Lower leg skin (tissue), 4 donors: ENCODE measurements at places on chromosomes 13 and 19. TPM values are rescaled to one million over a fixed set of nuclear protein-coding genes. Genes with fewer than 3 reads are reported as not detected.
A peak's percentile ranks its signal among the peaks of the same experiment; 100 is the strongest.

PLK5 gene
- 0.84 TPM for total RNA-seq

GPR12 gene
- 5.0 TPM for total RNA-seq

KLK1 gene
- total RNA-seq = 49.9 TPM

EID2 gene
- total RNA-seq = 19.0 TPM

PPP2R1A gene
- 225 TPM for total RNA-seq

DNA sequence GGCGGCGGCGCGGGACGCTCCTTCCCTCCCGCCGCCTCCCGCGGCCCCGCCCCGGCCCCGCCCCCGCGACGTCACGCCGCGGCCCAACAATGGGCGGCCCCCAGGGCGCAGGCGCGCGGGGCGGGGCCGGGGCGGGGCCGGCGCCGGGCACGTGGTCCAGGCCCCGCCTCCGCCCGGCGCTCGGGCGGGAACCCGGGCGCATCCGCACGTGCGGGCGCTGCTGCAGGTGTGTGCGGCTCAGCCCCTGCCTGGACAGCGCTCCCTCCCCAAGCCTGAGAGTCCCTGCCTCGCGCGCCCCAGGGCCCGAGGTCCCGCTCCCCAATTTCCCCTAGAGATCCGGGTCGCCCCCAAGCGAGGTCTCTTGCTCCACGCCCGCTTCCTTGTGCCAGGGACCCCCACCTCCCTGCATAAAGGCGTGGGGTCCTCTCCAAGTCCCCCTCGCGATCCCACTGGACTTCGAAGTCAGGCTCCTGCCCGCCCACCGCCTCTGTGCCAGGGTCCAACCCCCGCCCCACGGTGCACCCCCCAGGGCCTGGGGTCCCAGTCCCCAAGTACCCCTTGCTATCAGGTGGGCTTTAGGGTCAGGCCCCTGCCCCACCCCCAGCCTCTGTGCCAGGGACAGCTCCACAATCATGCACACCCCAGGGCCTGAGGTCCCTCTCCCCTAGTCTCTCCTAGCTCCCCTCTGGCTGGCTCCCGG, at the start of gene MEX3D:
MEX3D (minus strand) TSS at position 6 of the 700 bp plus-strand sequence. CDS start 267 bp downstream, outside the sequence.
- peak; percentile 34 for DNase-seq

DNA sequence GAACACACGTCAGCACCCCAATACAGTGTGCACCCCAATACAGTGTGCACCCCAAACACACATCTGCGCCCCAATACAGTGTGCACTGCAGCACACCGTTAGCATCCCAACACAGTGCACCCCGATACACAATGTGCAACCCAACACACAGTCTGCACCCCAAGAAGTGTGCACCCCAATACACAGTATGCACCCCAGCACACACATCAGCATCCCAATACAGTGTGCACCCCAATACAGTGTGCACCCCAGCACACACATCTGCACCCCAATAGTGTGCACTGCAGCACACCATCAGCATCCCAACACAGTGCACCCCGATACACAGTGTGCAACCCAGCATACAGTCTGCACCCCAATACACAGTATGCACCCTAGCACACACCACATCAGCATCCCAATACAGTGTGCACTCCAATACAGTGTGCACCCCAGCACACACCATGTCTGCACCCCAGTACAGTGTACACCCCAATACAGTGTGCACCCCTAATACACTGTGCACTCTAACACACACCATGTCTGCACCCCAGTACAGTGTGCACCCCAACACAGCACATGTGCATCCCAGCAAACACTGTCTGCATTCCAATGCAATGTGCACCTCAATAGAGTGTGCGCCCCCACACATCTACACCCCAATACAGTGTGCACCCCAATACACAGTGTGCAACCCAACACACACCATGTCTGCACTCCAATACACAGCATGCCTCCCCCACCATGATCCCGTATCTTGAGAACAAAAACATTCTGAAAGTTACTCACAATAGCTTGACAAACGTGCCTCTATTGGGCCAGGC, 855 bp upstream of the CARS2 start:
- no peak for DNase-seq

DNA sequence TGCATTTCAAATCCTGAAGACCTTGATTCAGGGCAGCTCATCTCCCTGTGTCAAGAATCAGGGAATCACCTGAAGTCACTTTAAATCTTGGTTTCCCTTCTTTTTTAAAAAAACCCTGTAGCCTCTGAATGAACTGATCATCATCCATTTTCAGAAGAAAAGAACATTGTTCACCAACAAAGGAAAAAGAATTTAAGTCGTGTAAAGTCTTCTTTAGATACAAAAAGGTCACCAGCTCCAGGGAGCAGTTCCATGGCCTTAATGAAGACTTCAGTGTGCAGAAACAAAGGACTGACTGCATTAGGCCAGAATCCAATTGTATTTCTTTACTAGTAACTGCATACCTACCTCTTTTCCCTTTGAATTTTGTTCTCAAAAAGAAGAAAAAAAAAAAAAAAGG, 245.0 kb downstream of the ABCC4 start:
- no peak for DNase-seq

DNA sequence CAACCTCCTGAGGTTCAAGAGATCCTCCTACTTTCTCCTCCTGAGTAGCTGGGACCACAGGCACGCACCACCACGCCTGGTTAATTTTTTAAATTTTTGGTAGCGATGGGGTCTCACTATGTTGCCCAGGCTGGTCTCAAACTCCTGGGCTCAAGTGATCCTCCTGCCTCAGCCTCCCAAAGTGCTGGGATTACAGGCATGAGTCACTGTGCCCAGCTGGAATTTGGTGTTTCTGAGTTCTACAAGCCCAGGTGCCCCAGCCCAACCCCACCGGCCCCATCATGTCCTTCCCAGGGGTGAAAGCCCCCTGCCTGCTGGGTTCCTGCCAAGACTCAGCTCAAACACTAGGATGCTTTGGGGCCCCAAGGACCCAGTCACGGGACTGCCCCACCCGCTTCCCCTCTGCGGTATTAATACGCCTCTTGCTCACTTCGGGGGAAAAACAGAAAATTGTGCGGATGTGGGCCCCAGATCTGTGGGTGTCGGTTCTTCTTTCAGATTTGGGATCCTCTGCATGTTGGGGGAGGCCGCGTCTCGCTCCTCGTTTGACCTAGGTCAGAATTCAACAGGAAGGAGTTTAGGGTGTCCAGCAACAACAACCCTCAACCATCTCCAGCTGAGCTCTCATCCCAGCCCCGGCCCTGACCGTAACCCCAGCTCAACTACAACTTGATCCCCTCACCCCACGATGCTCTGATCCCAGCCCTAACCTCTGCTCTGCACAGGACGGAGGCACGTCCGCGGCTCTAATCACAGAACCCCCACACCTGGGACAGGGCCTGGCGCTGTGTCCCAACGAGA, 3.7 kb upstream of the FCER2 start:
- peak; percentile 37 for DNase-seq

DNA sequence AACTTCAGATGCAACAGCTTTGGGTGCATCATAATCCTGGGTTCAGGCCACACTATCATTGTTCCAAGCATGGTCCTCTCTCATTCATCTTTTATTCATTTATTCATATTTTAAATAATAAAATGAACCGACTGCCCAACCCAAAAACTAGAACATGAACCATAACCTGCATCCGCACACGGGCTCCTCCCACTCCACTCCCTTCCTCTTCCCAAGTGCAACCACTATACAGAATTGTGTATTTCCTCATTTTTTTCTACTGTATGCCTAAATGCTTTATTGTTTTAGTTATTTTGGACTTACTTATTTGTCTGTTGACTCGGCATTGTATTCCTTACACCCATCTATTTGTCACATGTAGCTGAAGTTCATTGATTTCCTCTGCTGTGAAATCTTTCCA, 30.7 kb upstream of the POMP start:
- DNase-seq = no peak

GRCh38 chr13:37595162-37595561, 3.4 kb downstream of the POSTN start:
- DNase-seq = no peak

- DNase-seq = no peak
Observed at GRCh38 chr19:53012006-53012405, 1.7 kb upstream of the ERVV-1 start.

- DNase-seq = no peak
Observed at GRCh38 chr13:52703482-52703881, 36.1 kb downstream of the CNMD start.

DNA sequence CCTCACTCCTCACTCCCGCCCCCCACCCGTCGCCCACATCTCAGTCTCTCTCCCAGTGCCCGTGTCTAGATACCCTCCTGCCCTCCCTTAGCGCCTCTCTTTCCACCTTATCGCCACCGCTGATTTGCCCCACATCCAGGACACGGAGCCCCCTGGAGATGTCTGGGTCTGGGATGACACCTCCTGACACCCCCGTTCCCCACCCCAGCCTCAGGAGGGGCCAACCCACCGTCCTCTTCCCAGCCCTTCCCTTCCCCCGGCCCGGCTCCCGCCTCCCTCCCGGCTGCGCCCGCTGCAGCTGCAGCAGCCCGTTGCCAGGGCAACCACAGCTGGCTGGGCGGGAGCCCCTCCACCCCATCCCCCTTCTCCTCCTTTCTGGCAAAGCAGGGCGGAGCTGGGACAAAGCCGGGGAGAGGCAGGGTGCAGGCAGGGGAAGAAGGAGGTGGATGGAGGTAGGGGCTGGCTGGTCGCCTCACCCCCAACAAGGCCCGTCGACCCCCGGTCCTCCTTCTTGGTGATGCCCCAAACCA, 13.5 kb downstream of the DPF1 start:
- DNase-seq = no peak

DNA sequence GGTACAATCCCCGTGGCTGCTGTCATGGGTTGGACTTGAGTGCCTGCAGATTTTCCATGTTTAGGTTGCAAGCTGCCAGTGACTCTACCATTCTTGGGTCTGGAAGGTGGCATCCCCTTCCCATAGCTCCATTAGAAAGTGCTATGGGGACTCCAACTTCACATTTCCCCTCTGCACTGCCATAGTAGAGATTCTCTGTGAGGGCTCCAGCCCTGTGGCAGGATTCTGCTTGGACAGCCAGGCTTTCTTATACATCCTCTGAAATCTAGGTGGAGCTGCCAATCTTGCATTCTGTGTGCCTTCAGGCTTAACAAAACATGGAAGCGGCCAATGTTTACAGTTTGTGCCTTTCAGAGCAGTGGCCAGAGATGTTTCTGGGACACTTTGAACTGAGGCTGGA, 636.2 kb downstream of the SLITRK6 start:
- DNase-seq = no peak

DNA sequence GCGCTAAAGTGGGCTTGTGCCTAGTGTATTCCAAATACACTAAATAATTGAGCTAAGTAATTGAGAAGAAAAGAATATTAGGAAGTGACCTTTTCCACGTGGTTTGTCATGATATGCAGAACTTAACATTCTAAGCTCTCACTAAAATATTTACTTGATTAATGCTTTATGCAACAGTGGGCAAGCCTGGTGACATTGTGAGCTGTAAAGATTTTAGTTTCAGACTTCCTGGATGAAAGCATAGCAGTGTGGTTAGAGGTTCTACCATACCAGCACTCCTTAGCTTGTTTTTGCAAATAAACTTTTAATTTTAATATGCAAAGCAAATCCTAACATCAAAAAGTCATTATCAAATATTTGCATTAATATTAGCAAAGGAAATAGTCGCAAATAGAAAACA, 1065.1 kb upstream of the SPRY2 start:
- no peak for DNase-seq

DNA sequence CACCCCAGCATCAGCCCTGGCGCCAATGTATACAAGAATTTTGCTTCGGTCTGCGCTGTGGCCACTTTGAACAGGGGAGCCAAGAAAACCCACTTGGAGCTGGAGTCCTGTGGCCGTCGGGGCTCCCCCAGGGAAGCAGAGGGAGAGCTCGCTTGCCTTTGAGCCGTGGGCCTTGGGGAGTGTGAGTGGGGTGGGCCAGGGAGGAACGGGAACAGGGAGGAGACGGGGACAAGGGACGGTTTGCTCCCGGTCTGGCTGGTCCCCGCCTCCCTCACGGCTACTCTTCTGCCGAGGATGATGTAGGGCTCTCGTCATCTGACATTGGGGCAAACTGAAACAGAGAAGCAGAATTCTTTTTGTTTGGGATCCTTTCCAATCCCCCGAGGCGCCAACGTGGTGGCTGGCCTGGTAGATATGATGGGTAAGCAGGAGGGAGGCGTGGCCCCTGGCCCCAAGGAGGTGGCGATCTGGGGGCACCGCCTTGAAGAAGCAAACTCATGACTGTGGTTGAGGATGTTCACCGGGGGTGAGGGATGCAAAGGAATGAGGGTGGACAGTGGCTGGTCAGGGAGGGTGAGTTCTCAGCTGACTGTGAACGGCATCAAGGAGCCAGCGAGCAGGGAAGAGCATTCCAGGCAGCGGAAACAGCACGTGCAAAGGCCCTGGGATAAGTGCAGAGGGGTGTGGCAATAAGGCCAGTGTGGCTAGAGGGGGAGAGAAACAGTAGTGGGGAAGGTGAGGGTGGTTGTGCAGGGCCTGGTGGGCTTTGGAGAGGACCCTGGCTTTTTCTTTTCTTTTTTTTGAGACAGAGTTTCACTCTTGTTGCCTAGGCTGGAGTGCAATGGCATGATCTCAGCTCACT, 10.9 kb upstream of the SPC24 start:
- DNase-seq = peak; percentile 89

DNA sequence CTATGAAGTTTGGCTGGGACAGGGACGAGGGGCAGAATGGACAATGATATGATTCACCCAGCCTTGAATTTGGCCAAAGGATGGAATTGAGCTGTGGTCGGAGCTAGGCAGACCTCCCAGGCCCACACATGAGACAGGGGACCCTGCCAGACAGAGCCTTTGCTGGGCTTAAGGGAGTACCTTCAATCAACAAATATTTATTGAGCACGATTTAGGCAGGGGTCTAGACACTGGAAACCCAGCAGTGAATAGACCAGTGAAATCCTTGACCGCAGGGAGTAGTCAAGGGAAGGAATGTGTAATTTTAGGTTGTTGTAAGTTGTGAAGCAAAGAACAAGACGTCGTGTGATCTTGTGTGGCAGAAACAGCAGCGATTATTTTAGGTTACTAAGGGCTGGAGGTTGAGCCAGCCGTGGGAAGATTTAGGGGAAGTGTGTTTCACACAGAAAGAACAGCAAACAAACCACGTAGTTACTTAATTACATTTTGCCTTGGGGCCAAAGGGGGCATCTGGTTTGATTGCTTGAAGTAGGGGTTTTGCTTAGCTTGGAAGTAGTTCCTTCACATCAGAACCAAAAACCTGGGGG, 16.9 kb upstream of the AP1M2 start:
- no peak for DNase-seq

DNA sequence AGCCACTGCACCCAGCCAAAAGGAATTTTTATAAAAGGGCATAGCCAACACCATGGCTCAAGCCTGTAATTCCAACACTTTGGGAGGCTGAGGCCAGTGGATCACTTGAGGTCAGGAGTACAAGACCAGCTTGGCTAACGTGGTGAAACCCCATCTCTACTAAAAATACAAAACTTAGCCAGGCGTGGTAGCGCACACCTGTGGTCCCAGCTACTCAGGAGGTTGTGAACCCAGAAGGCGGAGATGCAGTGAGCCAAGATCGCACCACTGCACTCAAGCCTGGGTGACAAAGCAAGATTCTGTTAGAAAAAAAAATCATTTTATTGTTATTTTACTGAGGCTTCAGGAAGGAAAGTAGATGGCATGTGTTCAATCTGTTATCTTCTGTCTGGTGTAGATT, 31.3 kb upstream of the FOXO1 start:
- no peak for DNase-seq

DNA sequence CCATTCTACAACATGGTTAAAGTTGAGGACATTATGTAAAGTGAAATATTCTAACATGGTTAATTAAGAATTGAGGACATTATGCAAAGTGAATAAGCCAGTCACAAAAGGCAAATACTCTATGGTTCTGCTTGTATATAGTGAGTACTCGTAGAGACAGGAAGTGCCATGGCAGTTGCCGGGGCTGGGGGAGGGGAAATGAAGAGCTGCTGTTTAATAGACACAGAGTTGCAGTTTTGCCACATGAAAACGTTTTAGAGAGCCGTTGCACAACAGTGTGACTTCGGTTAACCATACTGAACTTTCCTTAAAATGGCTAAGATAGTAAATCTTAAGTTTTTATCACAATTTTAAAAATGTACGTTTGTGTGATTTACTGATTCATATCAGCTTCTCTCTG, 176.9 kb downstream of the SHISA2 start:
- no peak for DNase-seq
